ENCODE measurements at places on chromosomes 3 and 15. TPM values are rescaled to one million over a fixed set of nuclear protein-coding genes. Genes with fewer than 3 reads are reported as not detected.

PRICKLE2 gene
- total RNA-seq = 42.3 TPM

DNA sequence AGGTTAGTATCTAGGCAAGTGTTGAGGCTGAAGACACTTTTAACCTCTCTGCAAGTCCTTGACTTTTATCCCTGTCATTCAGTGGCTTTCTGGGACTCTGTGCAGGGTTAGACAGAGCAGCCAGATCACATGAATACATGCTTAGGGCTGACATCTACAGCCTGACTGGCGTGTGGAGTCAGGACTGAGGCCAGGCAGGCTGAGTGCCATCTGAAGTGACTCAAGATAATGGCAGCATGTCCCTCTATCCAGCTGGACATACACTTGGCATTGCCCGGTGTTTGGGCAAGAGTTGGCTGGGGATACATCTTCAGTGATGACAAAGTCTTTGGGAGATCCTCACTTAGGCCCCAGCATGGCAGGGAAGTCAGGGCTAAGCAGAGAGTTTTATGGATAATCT lies 22.4 kb downstream of the DUOX2 start:
- DNase-seq = no peak

- DNase-seq = no peak
Measured at GRCh38 chr3:56342475-56342874, 125.8 kb downstream of the ERC2 start.

- DNase-seq = no peak
Measured at GRCh38 chr3:189570916-189571315, 60.3 kb upstream of the TP63 start.
